Mesendoderm (in vitro differentiated cells): ENCODE measurements at places on chromosomes 4 and X.

- DNase-seq = no peak
Measured at GRCh38 chr4:140130677-140131076, 23.3 kb downstream of the MAML3 start.

DNA sequence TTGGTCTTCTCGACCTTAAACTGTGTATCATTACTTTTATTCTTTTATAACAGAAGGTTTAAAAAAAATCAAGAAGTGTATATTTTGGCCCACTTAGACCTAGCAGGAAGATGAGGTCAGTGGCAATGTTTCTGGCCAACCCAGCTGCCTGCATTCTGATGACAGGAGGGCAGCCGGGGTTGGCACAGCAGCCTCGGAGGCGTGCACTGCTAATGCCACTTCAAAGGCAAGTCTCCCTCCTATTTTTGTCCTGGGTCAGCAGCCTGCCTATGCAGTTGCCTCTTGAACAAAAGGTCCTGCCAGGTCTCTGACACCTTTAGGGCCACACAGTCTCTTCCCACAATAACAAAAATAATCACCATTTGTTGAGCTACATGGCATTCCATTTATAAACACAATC is 89.4 kb upstream of the MYOZ2 start:
- DNase-seq = no peak

GRCh38 chrX:78375894-78376293 is 48.5 kb upstream of the CYSLTR1 start:
- no peak for DNase-seq

GRCh38 chrX:119055687-119056086 is 17.1 kb upstream of the CT47C1 start:
- no peak for DNase-seq

DNA sequence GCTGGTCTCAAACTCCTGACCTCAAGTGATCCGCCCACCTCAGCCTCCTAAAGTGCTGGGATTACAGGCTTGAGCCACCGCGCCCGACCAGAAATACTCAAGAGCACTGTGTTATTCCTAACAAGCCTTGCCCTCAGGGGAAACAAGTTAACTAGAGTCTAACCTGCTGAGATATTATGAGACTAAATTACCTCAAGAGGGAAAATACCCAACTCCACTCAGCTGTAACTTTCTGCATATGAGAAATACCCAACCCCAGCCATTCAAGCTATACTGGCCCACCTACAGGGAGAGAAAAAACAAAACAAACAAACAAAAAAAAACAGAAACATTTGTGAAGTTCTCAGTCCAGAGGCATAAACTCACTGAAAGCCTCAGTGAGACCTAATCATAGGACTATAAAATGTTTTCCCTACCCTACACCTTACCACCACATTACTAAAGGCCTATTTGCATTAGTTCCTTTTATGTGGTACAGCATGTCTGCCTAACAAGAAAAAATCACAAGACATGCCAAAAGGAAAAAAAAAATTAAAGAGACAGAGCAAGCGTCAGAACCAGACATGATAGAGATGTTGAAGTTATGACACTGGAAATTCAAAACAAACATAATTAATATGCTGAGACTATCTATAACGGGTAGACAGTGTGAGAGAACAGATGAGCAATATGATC is 876.0 kb downstream of the FSTL5 start:
- no peak for DNase-seq

- DNase-seq = no peak
Measured at GRCh38 chr4:180436361-180436760, 1806.8 kb upstream of the TENM3 start.

- DNase-seq = no peak
Measured at GRCh38 chr4:144213371-144213770, 72.9 kb upstream of the GYPA start.

GRCh38 chrX:153703036-153703370 is 15.3 kb downstream of the SLC6A8 start:
- DNase-seq = no peak

GRCh38 chrX:6292599-6292998 is 63.9 kb upstream of the NLGN4X start:
- DNase-seq = no peak
